ENCODE measurements at places on chromosomes 2 and 18.
A peak's percentile ranks its signal among the peaks of the same experiment; 100 is the strongest.

DNA sequence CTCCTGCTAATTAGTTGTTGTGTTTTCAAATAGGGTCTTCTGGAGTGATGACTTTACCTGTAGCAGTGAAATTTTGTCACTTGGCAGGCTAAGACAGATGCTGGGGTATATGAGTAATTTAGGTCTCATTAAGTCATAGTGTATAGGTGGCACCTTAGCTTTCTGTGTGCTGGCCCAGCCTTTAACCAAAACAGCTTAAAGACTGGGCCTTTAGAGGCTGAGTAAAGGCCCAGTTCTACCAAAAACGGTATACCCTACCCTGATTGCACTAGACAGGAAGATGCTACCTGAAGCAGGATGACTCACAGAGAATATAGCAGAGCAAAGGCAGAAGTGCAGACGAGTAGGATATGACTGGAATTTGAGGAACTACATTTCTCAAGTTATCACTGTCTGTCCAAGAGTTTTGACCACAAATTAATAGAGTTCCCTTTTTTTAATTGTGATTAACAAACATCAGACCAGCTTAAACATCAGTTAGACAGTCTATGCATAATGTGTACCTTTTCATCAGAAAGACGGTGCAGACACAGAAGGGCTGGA, 337.9 kb upstream of the SALL3 start:
- no peak for DNase-seq

DNA sequence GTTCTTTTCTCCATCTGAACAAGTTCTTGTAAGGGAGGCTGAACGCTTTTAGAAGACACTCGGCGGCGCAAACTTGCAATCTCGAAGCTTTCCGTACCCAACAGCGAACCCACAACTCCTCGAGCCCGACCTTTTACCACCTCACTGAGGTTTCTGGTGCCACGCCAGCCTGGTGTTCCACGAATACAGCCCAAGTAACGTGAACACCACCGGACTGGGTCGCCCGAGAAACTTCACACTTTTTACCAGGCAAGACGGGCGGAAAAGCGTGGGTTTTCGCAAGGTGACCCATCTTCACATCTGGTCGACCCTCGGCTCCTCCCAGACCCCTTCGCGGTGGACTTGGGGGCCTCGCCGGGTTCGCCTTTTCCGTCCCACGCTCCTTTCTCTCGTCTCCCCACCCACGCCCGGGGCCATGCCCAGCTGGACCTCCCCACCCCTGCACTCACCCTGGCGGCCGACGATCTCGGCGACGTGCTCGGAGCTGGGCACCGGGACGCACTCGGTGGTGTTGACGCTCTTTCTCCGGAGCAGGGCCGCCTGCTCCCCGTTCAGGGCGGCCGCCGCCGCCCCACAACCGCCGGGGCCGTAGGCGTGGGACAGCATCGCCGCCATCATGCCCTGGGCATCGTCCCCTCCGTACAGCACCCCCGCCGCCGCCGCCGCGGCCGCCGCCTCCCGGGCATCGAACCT, 1.2 kb downstream of the MEX3C start:
- peak; percentile 5 for DNase-seq

DNA sequence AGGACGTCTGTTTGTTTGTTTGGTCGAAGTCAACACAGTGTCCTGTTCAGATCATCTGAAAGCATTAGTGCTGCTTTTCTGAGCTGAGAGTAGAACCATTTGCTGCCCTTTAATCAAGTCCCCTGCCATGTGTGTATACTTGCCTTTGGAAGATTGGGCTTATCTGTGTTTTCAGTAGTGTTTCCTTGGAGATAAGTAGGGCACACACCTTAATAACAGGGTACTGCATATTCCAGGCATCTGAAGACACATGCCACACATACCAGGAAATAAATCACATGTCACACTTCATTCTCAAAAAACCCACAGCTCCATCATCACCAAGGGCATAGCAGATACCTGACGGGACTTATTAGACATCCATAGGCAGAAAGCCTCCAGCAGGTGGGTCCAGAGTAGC, 157.4 kb downstream of the SOX11 start:
- no peak for DNase-seq

- DNase-seq: no peak
Measured at GRCh38 chr2:197348721-197349360, 38.3 kb upstream of the ANKRD44 start.

DNA sequence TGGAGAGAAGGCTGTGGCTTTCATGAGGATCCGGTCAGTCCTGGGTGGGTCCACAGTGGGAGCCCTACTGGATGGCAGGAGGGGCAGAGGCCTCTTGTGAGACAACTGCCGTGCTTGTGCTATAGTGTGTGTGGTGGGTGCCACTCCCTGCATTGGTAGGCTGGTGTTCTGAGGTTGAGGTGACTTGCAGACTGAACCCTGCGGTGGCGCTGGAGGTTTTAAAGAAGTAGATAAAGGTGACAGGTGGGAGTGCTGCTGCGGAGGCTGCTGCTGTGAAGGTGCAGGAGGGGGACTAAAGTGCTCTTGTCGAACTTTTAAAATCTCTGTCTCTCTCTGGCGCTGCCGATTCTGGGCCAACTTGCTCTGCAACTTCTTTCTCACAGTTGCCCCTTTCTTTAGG, 29.7 kb downstream of the INO80D start:
- no peak for DNase-seq

DNA sequence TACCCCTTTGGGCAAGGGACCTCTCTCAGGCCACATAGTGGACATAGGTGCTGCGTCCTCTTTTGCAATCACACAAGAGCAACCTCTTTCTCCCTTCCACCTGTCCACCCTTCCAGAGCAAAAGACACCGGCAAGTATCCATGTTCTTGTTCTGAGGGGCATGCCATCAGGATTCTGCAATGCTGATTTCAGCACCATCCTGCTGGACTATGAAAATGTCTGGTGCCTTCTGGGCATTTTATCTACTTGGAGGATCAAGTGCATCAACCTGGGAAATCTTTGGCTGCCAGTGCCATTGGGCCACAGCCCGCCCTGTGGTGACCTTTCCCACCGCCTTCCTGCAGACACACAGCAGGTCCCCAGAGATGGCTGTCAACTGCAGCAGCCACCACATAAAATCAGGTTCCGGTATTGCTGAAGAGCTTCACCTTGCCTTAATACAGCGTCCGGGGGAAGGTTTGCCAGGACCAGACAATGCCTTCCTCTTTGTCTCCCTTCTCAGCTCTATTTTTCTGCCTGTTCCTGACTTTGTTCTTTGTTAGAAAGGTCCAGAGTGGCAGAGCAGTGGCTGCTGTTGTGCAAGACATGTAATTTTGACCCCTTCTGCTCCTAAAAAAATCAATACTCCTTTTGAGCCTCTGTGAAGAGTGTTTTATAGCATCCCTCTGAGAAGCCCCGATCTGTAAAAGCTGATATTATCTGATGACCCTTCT, 18.5 kb upstream of the BOD1L2 start:
- no peak for DNase-seq

DNA sequence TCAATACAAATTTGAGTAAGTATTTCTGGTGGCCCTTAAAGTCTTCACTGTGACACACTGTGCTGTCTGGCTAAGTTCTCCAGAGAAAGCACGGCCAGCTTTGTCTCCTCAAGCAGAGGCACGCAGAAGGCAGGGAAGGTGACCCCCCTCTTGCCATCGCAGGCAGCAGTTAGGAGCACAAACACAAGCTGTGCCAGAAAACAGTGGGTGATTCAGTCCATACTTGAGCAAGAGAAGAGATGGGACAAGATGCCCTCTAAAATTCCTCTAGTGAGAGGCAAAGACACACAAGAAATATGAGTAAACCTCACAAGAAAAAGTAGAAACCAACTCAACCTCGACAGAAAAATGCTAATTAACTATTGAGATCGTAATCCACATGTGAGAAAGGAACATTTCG, 9.8 kb downstream of the MCEE start:
- DNase-seq: no peak

DNA sequence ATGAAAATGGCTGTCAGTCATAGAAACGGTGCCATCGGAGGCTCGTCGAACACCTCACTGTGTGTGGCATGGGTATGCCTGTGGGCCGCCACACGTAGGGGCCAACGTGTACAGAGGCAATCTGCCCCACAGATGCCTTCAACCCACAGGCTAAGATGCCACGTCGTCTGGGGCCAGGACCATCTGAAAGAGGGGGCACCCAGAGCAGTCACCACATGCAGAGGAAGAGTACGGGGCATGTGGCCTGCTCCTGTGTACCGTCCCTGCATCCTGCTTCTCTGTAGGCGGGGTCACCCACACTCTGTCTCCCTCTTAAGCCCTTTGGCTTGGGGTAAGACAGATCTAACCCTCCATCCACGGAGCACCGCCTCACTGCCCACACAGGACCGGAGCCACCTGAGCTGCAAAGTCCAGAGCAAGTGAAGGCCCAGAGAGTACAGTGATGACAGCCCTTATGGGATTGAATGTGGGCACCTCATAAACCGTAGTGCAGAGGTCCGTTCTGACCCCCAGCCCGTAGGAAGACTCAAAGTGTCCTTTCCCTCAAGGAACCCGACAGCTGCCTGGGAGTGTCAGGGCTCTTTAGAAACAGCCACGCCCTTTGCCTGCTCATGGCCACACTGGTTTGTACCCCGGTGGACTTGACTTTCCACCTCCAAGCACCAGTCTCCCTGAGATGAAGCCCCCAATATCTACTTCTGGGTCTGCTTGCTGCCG, 66.2 kb downstream of the TWIST2 start:
- DNase-seq: no peak

DNA sequence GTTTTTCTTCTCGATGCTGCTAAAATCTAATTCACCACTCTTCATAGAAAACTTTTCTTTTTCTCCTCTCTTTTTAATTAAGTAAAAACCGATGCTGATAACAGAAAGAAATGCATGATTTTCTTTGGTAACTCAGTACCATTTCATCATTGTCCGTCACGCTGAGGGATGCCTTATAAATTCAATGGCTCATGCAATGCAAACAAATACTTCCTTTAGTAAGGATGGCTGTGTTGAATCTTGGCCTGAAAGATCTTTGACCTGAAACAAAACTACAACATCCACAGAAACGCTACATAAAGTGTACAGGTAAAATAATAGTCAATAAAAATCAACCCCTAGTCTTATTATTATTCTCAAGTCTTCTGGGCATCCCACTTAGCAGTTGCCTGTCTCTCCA, 261.4 kb downstream of the SLC8A1 start:
- no peak for DNase-seq

GRCh38 chr2:41344529-41344928, 703.3 kb upstream of the PKDCC start:
- no peak for DNase-seq

- DNase-seq: no peak
Measured at GRCh38 chr2:159982842-159983785, 79.3 kb downstream of the PLA2R1 start.

GRCh38 chr2:152523091-152523490, 188.1 kb downstream of the FMNL2 start:
- DNase-seq: no peak

GRCh38 chr2:20698916-20699613, 32.1 kb downstream of the GDF7 start:
- no peak for DNase-seq

DNA sequence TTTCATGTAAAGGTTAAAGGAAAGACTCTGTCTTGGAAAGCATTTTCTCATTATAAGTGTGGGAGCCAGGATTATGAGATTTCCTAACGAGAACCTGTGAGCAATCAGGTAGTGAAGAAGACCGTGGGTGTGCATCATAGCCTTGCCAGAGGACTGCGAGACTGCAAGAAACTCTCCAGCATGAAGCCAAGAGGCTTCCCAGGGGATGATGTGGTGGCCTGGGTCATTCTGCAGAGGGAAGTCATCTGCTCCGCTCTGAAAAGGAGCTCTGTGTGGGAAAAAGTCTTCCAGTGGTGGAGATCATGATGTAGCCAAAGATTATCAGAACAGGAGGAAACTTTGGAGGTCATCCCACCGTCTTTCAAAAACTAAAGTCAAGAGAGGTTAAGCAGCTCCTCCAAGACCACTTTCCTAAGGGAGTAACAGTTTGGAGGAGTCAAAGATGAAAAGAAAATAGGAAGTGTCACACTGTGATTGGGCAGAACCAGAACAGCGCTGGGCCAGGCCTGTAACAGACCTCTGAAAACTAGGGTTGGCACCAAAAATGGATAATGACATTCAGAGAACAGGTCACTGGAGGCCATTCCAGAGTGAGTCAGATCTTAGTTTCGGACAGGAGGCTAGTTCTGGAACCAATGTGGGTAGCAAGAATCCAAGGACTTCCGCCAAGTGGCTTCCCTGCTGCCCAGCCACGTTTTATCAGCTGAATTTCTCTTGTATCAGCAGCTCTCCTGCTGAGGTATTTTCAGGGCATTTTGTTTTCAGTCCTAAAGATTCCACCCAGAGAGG, 113.0 kb downstream of the LRATD1 start:
- no peak for DNase-seq

GRCh38 chr2:191321861-191322662, 76.9 kb downstream of the MYO1B start:
- no peak for DNase-seq

DNA sequence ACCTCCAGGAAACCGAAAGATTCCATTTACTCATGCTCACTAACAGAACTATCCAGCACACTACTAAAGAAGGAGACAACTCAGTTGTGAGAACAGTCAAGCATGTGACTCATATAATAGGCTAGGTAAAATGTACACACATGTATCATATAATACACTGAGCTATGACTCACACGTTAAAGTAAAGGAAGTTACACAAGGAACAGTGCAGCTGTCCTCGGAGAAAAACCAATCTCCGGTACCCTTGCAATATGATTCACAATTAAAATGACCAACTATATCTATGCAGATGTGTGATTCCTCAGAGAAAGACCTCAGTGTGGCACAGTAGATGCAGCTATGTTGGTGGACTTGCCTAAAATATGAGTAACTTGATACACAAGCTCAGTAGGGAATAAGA, 76.5 kb downstream of the STRN start:
- no peak for DNase-seq

DNA sequence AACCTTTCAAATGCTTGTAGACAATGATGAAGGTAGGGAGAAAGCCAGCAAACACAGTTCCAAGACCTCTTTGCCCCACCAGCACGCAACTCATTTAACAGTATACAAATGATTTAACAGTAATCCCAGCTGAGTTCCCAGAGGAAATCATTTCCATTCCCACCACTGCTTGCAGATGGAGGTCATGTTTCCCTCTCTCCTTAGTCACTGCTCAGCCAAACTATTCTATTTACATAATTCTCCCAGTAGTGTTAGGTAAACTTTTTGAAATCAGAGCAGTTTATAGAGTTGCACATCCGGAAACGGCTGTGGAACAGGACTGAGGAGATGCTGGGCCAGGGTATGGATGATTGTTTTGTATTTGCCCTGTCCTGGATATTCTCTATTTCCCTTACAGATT, 328.5 kb downstream of the FIGN start:
- no peak for DNase-seq

DNA sequence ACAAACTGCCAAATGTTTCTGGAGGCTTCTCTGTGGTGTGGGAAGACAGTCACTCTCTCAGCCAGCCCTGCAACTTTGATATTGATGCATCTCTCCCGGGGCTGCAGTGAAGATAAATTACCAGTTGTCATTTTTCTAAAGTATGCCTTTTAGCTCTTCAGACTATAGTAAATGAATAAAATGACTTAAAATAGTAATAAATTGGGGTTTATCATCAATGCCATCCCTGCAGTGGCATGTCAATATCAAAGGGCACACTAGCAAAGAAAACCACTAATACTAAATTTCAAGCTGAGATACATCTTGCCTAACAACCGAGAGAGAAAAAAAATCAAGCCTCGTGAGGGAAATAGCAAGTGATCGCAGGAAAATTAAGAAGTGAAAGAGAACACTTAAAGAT, 749.5 kb upstream of the SLC39A10 start:
- no peak for DNase-seq

Data from K562 (cell line).